Urothelium cell line (cell line): ENCODE measurements at places on chromosomes 7 and 10.

GRCh38 chr10:3229815-3230214, 57.2 kb upstream of the PITRM1 start:
- no peak for DNase-seq

DNA sequence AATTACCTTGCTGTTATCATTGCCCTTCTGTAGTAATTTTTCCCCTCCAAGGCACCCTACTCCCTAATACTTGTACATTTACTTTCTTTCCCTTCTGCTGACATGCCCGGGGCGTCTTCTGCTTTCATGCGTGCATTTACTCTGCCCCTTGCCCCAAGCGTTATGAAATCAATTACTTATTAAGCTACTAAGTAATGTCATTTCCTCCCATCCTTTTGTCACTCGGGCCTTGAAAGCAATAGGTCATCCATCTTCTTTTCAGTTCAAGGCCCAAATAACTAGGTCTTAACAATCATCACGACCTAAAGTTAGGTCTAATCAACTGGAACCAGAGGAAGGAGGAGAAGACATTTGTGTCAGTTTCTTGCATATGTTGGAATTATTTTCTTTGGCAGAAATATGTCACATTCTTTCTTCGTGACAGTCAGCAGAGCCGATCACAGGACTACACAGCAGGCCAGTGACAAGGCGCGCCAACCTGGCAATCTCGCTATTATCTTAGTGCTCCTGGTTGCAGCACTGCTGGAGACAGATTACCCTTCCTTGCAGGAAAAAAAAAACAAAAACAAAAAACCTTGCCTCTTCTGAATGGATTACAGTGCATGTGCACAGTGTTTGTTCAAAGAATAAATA, 179.2 kb downstream of the RELN start:
- DNase-seq = no peak

DNA sequence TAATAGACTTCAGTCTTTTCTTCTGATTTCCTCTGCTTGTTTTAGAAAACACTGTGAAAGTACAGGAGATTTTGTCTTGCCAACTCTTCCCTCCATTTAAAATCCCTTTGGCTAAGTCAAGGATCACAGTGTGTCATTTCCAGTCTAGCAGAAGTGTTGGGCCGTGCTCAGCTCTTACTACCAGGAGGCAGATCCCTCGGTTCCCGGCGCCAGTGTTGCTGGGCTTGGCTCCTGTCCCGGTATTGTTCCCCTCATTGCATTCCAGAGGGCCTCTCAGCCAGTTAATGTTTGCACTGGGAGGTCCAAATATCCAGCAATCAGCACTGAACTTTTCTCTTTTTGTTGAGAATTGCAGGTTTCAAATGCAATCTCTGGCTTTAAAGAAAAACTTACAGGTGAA, 612.1 kb upstream of the MGMT start:
- peak; percentile 74 for DNase-seq

DNA sequence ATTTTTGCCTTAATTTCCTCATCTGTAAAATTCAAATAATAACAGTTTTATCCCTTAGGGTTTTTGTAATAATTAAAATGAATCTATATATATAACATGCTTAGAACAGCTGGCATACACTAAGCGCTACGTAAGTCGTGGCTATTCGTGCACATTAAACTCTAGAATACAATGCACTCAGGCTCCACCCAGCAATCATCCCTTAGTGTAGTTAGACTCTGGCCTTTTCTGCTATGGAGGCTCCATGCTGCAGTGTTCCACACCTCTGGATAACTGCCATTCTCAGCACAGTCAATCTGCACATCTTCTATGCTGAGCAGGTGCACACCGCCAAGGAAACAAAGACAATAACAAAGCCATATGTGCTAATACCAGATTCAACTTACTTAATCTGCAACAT, 92.9 kb downstream of the IPMK start:
- DNase-seq = no peak

GRCh38 chr7:151114151-151115090, 28.1 kb downstream of the AGAP3 start:
- peak; percentile 3 for DNase-seq
